CD8-positive, alpha-beta memory T cell (primary cell): ENCODE measurements at places on chromosomes 13 and 19.

DNA sequence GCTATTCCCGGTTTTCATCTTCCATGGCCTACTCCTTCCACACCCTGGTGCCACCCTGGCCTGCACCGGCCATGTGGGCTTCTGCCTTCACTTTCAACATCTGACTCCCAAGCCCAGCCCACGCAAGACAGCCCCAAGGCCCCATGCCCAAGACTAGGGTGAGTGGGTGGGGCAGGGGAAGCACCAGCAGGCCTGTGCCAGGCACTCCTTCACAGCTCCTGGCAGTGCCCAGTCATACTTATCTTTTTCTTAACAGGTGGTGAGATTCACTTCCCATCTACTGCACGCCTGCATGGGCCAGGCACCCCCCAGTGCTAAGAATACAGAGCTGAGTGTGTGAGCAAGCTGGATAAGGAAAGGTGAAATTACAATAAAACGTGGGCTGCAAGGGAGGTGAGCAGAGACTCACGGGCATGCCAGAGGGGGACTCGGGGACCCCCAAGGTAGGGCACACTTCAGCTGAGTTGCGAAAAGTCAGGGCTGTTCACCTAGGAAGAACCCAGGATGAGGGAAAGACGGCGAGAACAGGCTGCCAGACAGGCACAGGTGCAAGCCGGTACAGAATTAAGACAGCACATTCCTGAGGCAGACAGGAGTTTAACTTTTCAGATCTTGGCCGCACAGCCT, 55.7 kb downstream of the COL4A1 start:
- no peak overlapping the region for H3K27ac ChIP-seq
- no peaks in the 10 kb centered on the region for H3K27me3 ChIP-seq
- no peak overlapping the region for H3K4me3 ChIP-seq
- DNase-seq = no peak

DNA sequence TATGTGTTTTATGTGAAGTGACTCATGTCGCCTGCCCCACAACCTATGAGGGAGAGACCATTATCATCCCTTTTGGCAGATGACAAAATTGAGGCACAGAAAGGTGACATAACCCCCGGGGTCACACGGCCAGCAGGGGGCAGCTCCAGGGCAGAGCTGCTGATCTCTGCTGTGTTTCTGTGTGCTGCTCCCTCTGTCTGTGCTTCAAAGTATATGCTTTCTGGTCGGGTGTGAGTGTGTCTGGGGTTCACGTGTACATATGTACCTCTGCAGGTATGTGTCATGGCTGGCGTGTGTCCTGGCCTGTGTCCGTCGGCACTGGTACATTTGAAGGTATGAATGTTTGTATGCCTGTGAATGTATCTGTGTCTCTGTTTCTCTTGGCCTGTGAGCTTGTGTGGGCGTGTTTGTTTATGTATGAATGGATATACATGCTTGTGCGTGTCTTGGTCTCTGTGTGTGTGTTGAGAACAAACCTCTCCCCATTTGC, 7.1 kb downstream of the LIPE start:
- H3K27me3 ChIP-seq = no peaks in the 10 kb centered on the region
- DNase-seq = peak; percentile 63
- no peak overlapping the region for H3K27ac ChIP-seq

- no peaks in the 10 kb centered on the region for H3K36me3 ChIP-seq
- H3K27me3 ChIP-seq = no peaks in the 10 kb centered on the region
- H3K4me3 ChIP-seq = no peak overlapping the region
- no peak overlapping the region for H3K27ac ChIP-seq
Measured at GRCh38 chr13:103178986-103179943, 113.0 kb upstream of the SLC10A2 start.

DNA sequence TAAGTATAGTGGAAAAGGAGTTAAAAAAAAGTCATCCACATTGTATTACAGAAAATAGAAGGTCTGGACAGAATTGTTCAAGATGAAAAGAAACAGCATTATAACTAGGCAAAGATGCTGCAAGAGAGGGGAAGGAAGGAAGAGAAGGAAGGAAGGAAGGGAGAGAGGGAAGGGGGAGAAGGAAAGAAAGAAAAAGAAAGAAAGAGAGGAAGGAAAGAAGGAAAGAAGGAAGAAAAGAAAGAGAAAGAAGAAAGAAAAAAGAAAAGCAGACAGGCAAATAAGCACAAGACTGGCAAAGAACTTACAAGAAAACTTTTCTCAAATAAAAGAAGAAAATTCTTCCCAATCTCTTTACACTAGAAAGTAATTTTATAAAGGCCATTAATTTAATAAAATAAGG, 15.1 kb upstream of the FLT1 start:
- no peak overlapping the region for H3K27ac ChIP-seq
- no peak overlapping the region for H3K4me3 ChIP-seq
- no peaks in the 10 kb centered on the region for H3K36me3 ChIP-seq

DNA sequence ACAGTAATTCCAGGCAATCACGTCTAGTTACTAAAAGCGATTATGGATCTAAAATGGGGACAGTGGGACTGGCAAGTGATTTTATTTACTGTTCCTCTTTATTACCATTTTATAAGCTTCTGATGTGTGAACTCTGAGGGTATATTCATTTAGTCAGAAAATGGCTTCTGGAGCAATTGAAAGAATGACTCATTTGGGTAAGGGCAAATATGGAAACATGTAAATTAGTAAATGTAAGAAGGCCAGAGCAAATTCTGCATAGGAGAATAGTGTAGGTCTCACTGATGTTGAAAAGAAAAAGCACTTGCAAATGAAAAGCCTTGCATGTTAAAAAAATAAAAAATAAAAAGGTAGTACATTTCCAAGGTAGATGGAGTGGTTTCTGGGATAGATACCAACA, 262.2 kb downstream of the KLF5 start:
- no peak overlapping the region for H3K27ac ChIP-seq
- H3K36me3 ChIP-seq = no peaks in the 10 kb centered on the region
- no peaks in the 10 kb centered on the region for H3K4me1 ChIP-seq
- no peak for DNase-seq
- no peak overlapping the region for H3K4me3 ChIP-seq

- H3K4me1 ChIP-seq = peaks cover 3% of the 10 kb centered on the region
- no peak for DNase-seq
- H3K27me3 ChIP-seq = peaks cover 13% of the 10 kb centered on the region
- no peak overlapping the region for H3K4me3 ChIP-seq
- H3K27ac ChIP-seq = no peak overlapping the region
Measured at GRCh38 chr13:112929783-112930055, 39.3 kb upstream of the MCF2L start.

GRCh38 chr13:106681536-106681935, 113.6 kb upstream of the ARGLU1 start:
- no peaks in the 10 kb centered on the region for H3K27me3 ChIP-seq
- no peak for DNase-seq
- H3K4me1 ChIP-seq = no peaks in the 10 kb centered on the region
- no peaks in the 10 kb centered on the region for H3K36me3 ChIP-seq
